AG09319 (cell line): ENCODE measurements at places on chromosomes 12 and 14.
A peak's percentile ranks its signal among the peaks of the same experiment; 100 is the strongest.

DNA sequence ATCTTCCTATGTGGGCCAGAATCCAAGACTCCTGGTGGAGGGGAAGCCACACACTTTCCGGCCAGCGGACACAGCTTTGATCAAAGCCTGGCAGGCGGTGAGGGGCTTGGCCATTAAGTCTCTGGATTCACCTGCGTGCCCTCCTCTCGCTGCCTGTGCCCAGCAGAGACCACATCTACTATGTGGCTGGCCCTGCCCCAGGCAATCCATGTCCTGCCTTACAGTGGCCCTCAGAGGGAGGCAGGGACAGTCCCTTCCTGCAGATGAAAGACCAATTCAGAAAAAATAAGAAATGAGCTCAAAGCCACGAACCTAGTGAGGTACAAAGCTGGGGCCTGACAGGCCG, 82.7 kb upstream of the GPR68 start:
- DNase-seq = no peak

DNA sequence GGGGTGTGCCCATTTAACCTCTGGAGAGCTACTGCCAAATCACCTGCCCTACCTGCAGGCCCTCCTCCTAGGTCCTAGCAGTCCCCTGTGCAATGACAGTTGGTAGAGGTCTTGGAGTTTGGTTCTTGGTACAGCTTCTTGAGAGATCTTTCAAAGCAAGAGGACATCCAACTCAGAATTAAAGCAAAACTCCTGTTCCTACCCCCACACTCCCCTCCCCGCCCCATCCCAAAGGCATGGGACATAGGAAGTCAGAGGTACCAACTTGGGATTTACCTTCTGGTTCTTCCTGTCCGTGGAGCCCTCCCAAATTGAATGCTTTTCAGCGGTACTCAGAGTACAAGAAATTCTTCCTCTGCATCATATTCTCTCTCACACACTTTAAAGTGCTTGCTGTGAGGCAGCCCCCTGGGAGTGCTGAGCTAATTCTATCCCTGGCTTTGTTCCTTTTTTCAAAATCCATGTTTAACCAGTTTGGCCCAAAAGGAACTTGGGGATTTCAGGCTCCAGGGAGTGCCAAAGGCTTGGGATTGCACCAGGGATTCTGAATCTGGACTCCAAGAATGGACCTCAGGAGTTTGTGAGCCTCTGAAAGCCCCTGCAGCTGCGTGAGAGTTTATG, 40.8 kb downstream of the GALNT16 start:
- DNase-seq = no peak

- DNase-seq = no peak
These were observed 159.7 kb upstream of the PRICKLE1 start for GRCh38 chr12:42749239-42749638.

DNA sequence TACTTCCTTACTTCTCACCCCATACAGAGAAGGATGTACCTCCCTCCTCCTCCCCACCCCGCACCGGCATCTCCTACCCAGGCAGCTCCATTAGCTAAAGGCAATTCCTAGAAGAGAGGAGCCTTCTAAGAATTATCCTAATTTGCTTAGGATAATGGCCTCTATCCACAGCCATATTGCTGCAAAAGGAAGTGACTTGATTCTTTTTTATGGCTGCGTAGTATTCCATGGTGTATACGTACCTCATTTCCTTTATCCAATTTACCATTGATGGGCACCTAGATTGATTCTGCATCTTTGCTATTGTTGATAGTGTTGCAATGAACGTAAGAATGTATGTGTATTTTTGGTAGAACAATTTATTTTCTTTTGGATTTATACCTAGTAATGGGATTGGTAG, 189.7 kb downstream of the PCNX1 start:
- DNase-seq = no peak

DNA sequence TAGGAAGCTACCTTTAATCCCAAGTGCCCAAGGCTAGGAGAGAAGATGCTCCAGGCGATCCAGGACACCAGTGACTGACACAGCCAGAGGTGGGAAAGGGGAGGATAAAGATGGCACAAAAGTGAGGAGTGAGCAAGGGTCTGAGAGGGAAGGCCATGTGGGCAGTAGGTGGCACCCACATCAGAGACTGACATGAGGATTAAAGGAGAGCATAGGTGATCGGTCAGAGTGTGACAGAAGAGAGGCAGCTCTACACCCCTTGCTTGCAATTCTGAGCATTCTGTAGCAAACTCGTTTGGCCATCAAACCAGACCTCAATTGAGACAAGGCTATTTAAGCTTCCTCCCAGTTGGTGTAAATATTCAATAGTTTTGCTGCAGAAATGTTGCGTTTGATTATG, 724 bp upstream of the CD27 start:
- DNase-seq = no peak

DNA sequence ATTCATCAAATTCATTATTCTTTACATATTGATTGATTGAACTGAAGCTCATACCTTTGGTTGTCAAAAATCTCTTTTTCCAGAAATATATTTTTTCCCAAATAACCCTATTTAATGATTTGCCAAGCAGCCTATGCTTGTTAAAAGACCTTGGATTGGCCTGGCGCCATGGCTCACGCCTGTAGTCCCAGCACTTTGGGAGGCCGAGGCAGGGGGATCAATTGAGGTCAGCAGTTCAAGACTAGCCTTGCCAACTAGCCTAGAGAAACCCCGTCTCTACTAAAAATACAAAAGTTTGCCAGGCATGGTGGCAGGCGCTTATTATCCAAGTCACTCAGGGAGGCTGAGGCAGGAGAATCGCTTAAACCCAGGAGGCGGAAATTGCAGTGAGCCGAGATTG, 165.1 kb upstream of the MGAT4C start:
- no peak for DNase-seq

- DNase-seq = no peak
These were observed 1.5 kb downstream of the COL2A1 start for GRCh38 chr12:48002773-48003218.

GRCh38 chr12:77727442-77728001, 103.2 kb upstream of the NAV3 start:
- DNase-seq = no peak

- DNase-seq = no peak
These were observed 16.4 kb upstream of the VWF start for GRCh38 chr12:6140651-6141447.

GRCh38 chr14:103541709-103542604, 13.0 kb downstream of the TRMT61A start:
- no peak for DNase-seq

DNA sequence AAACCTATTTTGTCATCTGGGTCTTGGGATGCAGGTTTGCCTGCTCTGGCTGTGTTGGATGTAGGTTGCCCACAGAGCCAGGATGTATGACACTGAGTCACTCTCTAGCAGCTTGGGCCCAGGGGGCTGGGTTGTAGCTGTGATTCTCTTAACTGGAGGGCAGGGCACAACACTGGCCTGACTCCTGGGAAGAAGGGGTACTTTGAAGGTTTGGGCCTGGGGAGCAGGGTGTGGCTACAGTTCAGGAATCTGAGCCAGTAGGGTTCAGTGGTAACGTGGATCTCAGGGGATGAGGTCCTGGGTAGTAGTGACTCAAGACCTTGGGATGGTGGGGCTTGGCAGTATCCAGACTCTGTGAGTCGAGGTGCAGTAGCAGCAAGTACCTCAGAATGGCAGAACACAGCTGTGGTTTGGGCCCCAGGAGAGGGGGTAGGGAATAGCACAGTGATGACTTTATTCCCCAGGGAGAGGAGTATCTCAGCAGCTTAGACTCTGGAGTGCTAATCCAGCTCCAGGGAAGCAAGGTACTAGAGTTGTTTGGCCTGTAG, 25.7 kb downstream of the TBC1D15 start:
- DNase-seq = peak; percentile 59

GRCh38 chr14:52338051-52338681, 24.1 kb downstream of the PTGER2 start:
- DNase-seq = no peak

- no peak for DNase-seq
These were observed 136.1 kb downstream of the GCH1 start for GRCh38 chr14:54766276-54767138.

DNA sequence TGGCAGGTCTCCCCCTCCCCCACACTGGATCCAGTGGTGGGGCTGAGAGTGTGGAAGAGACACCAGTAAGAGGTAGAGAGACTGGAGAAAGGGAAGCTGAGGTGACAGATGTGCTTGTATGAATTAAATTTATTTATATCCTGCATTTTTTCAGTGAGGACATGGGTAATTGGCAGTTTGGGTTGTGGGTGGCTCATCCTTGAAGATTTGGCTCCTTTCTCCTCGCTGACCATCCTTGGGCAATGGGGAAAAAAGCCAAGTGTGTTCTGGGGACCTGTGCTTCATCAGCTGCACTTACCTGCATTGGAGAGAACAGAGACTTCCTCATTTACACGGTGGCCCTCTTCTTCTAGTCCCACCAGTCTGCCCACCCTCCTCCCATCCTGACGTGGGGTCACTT, 86.4 kb downstream of the RFX4 start:
- no peak for DNase-seq

GRCh38 chr12:68609998-68610369, 715 bp upstream of the RAP1B start:
- DNase-seq = no peak

DNA sequence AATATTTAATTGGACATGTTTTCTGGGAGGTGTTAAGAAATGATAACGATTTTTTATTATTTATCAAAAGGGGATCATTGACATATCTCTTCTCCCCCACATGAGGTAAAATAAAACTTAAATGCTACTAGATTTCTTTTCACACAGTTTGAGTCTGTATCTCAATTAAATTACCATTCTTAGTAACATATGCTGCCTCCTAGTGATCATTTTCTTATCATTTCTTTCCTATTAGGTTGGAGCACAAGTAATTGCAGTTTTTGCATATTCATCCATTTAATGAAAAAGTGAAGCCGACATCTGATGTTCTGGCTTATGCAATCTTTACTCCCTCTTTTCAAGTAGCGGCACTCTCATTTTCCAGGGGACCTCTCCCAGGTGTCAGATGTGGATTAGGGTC, 24.9 kb downstream of the PUS7L start:
- no peak for DNase-seq

- no peak for DNase-seq
These were observed 108.8 kb upstream of the ARHGAP5 start for GRCh38 chr14:31968107-31968810.

DNA sequence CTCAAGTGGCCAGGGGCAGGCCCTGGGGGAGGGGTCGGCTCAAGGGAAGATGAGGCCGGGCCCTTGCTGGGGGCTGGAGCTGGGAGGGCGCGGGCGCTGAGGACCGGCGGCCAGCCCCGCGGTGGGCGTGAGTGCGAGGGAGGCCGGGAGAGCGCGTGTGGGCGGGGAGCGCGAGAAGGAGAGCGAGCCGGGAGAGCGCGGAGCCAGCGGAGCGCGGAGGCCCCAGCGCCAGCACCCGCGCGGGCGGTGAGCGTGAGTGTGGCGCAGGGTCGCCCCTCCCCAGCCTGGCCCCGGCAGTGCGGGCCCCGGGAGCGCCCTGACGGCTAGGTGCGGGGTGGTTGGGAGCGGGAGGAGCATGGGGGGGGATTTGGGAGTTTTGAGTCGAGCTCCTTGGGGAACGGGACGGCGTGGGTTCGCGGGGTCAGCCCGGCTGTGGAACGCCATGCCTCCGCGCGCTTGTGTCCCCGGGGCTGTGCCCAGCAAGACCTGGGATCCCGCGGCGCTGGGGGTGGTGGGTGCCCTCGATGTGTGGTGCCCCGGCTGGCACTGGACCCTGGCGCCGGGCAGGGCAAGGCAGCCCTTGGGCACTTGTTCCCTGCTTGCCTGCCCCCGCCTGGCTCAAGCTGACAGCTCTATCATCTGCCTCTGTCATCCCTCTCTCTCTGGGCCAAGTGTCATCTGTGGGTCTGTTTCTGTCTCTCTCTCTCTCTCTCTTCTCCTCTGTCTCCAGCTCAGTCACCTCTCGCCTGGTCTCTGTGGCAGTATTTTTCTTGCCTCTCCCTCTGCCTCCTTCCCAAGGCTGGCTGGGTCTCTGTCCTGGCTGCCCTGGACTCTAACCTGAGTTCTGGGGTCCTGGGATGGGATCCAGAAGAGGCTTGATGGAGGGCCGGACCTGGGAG, at the start of gene LBHD2:
LBHD2 (plus strand) TSS at position 190 of the 899 bp plus-strand sequence. CDS start 1,803 bp downstream, outside the sequence.
- no peak for DNase-seq
